ENCODE measurements at places on chromosomes 5 and 9.

GRCh38 chr9:111986035-111986556 lies 89.5 kb downstream of the UGCG start:
- no peak for DNase-seq

GRCh38 chr5:154461531-154461930 lies 15.7 kb downstream of the SAP30L start:
- DNase-seq = no peak

DNA sequence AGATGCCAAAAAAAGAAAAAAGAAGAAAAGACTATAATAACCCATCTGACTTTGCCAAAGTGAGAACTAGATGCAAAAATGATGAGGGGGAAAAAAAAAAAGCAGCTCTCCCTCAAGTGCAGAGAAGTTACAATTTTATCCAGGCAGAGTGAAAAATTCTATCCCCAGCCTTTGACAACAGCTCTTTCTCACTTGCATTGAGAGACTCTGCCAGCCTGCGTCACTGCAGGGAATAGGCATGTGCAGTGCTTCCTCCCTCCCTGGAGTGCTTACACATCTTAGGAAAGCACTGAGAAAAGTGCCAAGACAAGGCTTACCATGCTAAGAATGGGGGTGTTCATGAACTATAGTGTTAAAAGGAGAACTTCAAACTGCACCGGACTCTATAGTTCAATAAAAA lies 418.6 kb upstream of the TYRP1 start:
- no peak for DNase-seq

DNA sequence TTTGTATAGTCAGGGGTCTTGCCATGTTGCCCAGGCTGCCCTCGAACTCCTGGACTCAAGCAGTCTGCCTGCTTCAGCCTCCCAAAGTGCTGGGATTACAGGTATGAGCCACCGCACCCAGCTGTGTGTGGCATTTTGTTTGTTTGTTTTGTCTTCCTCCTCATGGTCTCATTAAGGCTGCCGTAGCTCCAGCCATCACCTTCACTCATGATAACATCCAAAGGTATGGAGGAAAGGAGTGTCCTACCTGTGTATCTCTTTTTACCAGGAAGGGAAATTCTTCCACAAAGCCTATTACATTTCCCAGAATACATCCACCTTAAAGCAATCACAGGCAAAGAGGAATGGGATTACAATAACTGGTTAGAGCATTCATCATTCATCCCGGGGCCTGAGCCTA lies 27.2 kb downstream of the LSM11 start:
- no peak for DNase-seq

DNA sequence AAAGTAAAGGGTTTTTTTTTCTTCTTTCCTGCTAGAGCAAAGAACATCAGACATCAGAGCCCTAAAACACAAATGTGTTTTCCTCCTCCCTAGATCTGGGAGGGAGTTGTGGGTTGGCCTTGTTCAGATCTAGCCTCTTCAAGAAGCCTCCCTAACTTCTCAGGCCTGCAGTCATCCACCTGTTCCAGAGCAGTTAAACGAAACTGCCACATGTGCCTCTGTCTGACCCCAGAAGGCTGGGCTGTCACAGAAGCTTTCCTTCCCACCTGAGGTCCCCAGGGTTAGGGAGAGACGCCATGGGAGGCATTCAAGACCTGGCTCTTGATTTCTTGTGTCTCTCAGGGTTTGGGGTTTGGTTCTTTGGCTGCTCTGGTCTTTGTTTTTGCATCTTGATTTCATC lies 87.0 kb downstream of the DAB2IP start:
- no peak for DNase-seq

DNA sequence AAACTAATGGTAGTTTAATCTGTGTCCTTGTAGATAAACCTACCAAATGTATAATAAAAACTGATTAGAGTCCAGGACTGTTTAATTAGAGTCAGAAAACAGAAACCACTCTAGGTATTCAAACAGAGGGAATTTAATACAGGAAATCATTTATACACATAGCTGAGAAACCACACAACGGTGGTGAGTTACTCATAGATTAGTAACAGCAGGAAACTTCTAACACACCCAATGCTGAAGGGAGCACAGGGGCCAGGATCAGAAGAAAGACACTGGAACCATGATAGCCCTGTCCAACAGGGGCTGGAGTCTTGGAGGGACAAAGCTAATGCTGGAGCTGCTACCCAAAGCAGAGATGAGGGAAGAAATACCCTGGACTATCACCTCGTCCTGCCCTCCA lies 321.0 kb downstream of the ACTL7B start:
- DNase-seq = no peak

DNA sequence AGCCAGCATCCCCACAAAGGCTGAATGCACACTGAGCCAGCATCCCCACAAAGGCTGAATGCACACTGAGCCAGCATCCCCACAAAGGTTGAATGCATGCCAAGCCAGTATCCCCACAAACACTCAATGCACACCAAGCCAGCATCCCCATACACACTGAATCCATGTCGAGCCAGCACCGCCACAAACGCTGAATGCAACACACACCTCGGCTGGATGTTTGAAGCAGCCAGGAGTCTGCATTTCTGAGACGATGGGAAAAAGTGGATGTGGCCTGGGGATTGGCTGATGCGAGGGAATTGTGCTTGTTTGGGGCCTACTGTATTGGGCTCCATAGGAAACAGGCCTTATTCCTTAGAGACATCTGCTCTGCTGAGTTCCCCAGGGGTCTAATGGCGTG lies 30.9 kb upstream of the CEP72 start:
- DNase-seq = no peak

- no peak for DNase-seq
Observed at GRCh38 chr9:111898331-111899096, 1.9 kb downstream of the UGCG start.

DNA sequence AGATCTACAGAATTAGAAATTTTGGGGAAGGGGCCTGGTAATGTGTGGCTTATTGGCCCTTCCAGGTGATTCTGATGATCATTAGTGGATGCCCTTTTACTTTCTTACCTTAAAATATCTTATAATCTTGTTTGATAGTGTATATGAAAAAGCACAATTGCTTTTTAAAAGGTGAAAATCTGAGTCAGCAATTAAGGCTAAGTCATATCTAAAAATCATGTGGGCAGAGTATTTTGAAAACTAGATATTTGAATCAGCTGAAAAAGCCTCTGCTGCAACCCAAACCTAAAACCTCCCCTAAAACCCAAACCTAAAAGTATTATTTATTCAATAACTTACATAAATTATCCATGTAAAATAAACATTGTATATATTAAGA lies 359.8 kb downstream of the PDE4D start:
- no peak for DNase-seq

DNA sequence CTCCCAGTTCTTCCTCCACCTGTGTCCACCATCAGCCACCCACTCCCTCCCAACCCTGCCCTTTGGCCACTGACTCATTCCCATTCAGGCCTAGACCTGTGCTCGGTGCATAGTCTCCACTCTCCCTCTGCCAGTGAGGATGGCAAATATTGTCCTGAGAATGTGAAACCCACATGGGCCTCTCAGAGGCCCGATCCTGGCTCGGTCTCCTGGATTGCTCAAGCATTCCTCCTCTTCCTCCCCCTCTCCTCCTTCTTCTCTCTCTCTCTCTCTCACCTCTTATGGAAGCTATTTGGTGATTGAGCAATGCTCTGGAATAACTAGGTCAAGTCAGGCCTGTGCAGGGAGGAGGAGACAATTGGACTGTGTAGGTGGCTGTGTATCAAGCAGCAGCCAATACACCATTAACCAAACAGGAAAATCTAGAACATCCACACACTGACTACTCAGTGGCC lies 99.9 kb downstream of the KLF4 start:
- DNase-seq = peak; percentile 29

GRCh38 chr9:135632841-135633240 lies 6.5 kb downstream of the GLT6D1 start:
- DNase-seq = no peak

GRCh38 chr5:72818866-72819534 lies 2.5 kb downstream of the TNPO1 start:
- peak; percentile 64 for DNase-seq

DNA sequence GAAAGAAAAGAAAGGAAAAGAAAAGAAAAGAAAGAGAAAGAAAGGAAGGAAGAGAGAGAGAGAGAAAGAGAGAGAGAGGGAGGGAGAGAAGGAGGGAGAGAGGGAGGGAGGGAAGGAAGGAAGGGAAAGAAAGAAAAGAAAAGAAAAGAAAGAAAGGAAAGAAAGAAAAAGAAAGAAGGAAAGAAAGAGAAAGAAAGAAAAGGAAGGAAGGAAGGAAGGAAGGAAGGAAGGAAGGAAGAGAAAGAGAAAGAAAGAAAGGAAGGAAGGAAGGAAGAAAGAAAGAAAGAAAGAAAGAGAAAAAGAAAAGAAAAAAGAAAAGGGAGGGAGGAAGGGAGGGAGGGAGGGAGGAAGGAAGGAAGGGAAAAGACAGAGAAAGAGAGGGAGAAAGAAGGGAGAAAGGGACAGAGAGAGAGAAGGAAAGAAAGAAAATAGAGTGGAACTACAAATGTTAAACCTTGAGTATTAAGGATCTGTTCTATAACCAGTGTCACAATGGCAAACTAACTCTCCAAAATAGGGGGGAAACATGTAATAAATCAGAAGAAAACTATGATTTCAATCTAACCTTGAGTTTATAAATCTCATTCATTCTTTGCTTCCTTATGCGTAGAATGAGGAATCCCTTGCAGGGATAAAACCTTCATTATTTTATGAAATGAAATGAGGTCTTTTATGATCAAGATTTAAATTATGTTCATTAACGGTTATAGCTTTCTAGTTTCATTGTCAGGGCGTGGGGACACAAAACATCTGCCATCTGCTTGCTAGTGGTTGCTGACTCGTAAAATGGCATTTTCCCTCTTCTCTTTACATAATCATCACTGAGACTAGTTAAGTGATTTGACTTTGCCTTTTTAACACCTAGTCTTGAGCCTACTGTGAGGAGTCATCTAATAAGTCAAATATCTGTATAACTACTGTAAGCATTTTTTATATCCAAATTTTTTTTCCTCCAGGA lies 40.7 kb upstream of the RAD23B start:
- no peak for DNase-seq

- no peak for DNase-seq
Observed at GRCh38 chr5:1371218-1371971, 26.5 kb upstream of the CLPTM1L start.

- DNase-seq = no peak
Observed at GRCh38 chr9:20994486-20994885, 37.0 kb downstream of the HACD4 start.

DNA sequence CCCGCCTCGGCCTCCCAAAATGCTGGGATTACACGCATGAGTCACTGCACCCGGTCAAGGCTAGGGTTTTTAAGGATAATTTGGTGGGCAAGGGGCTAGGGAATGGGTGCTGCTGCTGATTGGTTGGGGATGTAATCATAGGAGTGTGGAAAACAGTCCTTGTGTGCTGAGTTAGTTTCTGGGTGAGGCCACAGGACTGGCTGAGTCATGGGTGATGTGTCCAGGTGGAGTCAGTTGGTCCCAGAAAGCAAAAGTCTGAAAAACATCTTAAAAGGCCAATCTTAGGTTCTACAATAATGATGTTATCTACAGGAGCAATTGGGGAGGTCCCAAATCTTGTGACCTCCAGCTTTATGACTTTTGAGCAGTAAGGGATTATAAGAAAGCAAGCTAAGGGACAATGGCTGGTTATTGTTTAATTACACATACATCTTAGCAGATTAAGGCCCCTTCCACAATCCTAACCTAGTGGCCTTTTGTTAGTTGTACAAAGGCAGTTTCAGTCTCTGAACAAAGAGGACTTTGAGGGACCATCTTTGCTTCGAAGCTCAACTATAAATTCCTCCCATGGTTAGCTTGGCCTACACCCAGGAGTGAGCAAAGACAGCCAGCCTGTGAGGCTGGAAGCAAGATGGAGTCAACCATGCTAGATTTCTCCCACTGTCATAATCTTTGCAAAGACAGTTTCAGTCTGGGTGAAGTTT lies 5.5 kb upstream of the AOPEP start:
- no peak for DNase-seq

DNA sequence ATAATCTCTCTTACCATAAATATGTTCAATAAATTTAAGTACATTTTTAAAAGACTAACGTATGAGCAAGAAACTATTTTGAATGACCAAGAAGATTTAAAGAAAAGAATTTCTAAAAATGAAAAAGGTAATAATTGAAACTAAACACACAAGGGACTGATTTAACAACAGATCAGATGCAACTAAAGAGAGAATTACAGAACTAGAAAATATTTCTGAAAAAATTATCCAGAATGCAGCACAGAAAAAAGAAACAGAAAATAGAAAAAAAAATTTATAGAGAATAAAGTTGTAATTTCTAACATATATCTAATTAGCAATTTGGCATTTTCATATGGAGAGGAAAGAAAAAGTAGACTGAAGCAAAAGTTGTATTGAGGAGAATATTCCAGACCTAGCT lies 269.3 kb downstream of the TLE1 start:
- no peak for DNase-seq

DNA sequence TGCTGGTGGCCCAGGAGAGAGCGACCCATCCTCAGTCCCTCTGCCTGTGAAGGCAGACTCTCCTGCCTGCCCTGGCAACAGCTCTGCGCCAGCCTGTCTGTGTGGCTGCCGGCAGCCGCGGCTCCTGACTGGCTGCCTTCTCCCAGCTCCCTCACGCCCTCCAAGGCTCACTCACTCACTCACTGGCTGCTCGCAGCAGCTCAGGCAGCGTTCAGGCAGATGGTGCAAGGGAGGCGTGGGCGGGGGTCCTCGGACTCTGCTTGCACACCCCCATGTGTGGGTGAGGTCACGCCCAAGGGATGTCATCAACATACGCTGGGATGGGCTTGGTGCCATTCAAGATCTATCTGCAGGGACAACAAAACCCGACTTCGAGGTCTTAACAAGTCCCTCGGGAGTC lies 66.7 kb downstream of the DAB2IP start:
- DNase-seq = no peak

GRCh38 chr5:170095646-170096045 lies 10.1 kb upstream of the FOXI1 start:
- DNase-seq = no peak

DNA sequence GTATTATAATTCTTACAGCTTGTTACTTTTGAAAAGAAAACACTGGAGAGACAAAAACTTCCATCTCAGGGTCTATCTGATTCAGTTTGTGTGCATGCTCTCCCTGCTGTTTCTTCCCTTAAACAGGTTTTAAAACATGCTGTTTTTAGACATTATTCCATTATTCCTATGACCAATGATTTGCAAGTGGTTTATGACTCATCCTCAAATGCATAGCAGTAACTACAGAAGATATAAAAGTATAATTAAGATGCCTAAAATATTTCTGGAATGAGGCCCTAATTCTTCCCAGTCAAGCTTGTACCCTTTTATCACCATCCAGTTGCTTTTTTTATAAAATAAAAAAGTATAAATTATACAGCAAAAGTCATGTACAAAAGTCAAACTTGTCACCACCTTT lies 3.7 kb downstream of the DTWD2 start:
- DNase-seq = no peak

DNA sequence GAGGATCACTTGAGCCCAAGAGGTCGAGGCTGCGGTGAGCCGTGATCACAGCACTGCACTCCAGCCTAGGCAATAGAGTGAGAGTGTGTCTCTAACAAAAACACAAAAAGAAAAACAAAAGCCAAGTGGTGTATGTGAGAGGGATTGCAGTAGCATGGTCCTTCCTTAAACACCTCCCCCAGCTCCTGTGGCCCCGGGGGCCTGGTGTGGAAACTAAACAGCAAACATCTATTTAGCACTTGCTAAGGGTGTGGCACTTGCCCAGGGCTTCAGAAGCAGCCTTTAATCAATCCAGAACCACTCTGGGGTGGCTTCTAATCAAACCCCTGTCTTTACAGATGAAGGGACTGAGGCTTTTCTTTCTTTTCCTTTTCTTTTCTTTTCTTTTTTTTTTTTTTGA lies 4.4 kb upstream of the FBP1 start:
- no peak for DNase-seq

- DNase-seq = no peak
Observed at GRCh38 chr5:96408841-96409538, 24.1 kb downstream of the PCSK1 start.

Measured in body of pancreas (tissue), 4 donors.